Activated CD8-positive, alpha-beta T cell treated with anti-CD3 and anti-CD28 coated beads for 36 hours (primary cell): ENCODE measurements at places on chromosomes 4 and X. TPM values are rescaled to one million over a fixed set of nuclear protein-coding genes. Genes with fewer than 3 reads are reported as not detected.

DNA sequence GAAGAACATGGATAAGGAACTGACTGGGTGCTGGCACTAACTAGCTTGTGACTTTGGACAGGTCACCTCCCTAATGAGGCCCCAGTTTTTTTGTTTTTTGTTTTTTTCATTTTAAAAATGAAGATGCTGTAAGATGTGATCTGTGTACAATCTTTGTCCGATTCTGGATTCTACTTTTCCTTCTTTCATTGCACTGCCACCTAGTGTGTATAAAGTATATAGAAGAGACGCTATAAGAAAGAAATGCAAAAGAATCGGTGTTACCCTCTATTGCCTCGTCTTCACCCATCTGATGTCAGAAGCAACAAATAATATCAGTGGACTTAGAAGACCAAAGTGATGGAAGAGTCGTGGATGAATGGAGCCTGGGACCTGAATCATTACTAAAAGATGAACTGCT lies 58.6 kb upstream of the P2RY10 start:
- H3K4me1 ChIP-seq = peaks cover 3% of the 10 kb centered on the region
- no peaks in the 10 kb centered on the region for H3K36me3 ChIP-seq
- no peaks in the 10 kb centered on the region for H3K27me3 ChIP-seq
- DNase-seq = no peak

DNA sequence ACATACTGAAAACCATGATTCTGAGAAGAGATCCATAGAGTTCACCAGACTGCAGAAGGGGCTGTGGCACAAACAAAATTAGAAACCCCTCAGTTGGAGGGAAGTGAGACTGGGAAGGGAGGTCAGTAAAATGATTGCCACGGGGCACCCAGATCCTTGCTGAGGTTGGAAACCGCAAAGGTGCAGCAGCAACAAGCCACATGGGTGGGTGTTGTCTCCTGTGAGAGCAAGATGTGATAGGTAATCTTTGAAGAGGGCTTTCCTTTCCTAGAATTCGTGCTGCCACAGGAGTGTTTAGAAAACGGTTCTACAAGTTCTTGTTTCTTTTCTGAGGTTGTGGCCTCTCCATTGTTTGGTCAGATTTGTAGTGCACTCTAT lies 85.5 kb downstream of the NFKB1 start:
- peaks cover 87% of the 10 kb centered on the region for H3K4me1 ChIP-seq
- peak overlapping the region; percentile 95 for H3K27ac ChIP-seq
- peak; percentile 83 for DNase-seq
- peaks cover 88% of the 10 kb centered on the region for H3K36me3 ChIP-seq
- H3K27me3 ChIP-seq = no peaks in the 10 kb centered on the region

- DNase-seq = peak; percentile 23
- H3K4me1 ChIP-seq = no peaks in the 10 kb centered on the region
These were observed 28.8 kb upstream of the CFAP47 start for GRCh38 chrX:35890699-35891098.

DNA sequence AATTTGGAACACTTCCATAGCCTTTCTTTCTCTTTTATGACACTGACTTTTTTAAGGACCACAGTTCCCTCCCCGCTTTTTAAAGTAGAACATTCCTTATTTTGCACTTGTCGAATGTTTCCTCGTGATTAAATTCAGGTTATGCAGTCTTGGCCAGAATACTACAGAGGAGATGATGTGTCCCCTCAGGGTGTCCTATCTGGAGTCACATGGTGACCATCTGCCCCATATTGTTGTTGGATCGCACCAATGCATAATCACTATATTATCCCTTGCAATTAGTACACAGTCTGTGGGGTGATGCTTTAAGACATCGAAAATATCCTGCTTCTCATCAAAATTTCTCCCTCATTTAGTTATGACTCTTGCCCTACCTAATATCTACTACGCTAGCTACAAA lies 27.4 kb downstream of the WDFY3 start:
- no peaks in the 10 kb centered on the region for H3K27me3 ChIP-seq
- no peak for DNase-seq
- no peak overlapping the region for H3K4me3 ChIP-seq
- H3K27ac ChIP-seq = no peak overlapping the region

Gene ARAF
- total RNA-seq = 53.9 TPM

Gene NUDT10
- total RNA-seq = 3.5 TPM

Gene QRFPR
- not detected for total RNA-seq
